Vagina (tissue), 2 donors: ENCODE measurements at places on chromosomes 7 and 10. TPM values are rescaled to one million over a fixed set of nuclear protein-coding genes. Genes with fewer than 3 reads are reported as not detected.
A peak's percentile ranks its signal among the peaks of the same experiment; 100 is the strongest.

HOXA4 gene
- total RNA-seq: 0.98 TPM

TLL2 gene
- total RNA-seq: 0.25 TPM

SERPINE1 gene
- 14.7 TPM for total RNA-seq

TFR2 gene
- total RNA-seq: 0.25 TPM

GRCh38 chr7:130973637-130974036 lies 239.6 kb upstream of the KLF14 start:
- no peak overlapping the region for H3K27ac ChIP-seq
- H3K4me1 ChIP-seq: peaks cover 20% of the 10 kb centered on the region
- DNase-seq: no peak
- no peaks in the 10 kb centered on the region for H3K36me3 ChIP-seq

DNA sequence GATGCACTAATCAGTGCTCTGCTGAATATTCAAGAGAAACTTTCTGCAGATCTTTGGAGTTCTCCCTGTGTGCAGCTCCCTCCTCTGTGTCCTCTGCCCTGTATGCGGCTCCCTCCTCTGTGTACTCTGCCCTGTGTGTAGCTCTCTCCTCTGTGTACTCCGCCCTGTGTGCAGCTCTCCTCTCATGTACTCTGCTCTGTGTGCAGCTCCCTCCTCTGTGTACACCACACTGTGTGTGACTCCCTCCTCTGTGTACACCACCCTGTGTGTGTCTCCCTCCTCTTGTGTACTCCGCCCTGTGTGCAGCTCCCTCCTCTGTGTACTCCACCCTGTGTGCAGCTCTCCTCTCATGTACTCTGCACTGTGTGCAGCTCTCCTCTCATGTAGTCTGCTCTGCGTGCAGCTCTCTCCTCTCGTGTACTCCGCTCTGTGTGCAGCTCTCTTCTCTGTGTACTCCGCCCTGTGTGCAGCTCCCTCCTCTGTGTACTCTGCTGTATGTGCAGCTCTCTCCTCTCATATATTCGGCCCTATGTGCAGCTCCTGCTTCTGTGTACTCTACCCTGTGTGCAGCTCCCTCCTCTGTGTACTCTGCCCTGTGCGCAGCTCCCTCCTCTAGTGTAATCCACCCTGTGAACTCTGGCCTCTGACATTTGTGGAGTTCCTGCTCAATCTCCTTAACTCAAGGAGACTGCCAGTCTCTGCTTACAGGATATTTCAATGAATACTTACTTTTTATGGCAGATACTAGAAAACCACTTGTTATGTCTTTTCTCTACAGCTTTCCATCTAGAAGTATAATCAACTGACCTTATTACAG lies 280.4 kb downstream of the GLRX3 start:
- H3K36me3 ChIP-seq: no peaks in the 10 kb centered on the region
- no peak overlapping the region for H3K4me3 ChIP-seq

DNA sequence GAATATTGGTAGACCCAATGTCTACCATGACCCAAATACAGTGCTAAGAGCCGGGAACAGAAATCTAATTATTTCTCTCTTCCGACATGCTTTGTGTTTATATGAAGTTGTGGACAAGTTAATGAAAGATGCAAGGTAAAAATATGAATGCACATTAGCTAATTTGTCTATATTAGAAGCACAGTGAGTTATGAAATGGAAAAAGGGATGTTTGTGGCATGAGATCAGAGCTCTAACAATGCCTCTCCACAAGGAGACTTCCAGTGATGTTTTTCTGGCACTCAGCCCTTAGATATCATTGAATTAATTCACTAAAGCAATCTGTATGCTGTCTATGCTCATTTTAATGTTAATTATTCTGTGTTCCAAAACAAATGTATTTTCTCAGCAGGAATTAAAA lies 897.2 kb downstream of the CNTNAP2 start:
- H3K27me3 ChIP-seq: no peaks in the 10 kb centered on the region
- H3K4me3 ChIP-seq: no peak overlapping the region
- H3K4me1 ChIP-seq: no peaks in the 10 kb centered on the region
- no peaks in the 10 kb centered on the region for H3K36me3 ChIP-seq
- no peak for DNase-seq
- H3K27ac ChIP-seq: no peak overlapping the region

DNA sequence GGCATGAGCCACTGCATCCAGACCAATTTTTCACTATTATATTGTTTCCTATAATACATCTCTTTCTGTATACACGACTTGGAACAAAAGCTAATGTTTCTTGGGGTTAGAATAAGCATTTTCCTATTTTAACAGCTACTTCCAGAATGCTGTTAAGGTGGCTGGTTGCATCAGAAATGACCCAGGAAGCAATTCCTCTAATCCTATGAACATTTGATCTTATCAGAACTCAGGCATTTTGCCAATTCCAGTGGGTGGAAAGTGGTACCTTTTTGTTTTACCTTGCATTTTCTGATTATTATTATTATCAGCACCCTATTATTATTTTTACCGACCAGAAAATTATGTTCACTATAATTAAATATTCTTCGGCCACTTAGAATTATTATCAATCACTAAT lies 73.3 kb downstream of the NDUFB2 start:
- H3K27me3 ChIP-seq: no peaks in the 10 kb centered on the region
- no peak for DNase-seq
- no peak overlapping the region for H3K27ac ChIP-seq
- H3K36me3 ChIP-seq: no peaks in the 10 kb centered on the region
- no peak overlapping the region for H3K4me3 ChIP-seq

DNA sequence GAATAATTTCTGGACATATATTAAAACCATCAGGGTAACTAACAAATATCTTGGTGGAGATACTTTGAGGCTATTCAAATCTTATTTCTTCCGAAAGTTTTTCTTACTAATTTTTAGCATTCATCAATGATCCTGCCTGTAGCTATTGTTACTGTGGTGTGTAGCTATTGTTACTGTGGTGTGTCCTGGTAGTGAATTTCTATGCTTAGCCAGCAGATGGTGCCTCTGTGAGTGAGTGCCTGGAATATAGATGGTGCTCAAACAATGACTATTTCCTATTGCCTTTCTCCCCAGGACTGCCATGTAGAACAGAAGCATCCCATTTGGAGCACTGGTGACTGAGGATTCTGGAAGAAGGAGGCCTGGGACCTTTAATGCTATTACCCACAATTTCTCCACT lies 245.7 kb downstream of the CCSER2 start:
- no peaks in the 10 kb centered on the region for H3K4me1 ChIP-seq
- H3K27ac ChIP-seq: no peak overlapping the region
- no peak for DNase-seq

DNA sequence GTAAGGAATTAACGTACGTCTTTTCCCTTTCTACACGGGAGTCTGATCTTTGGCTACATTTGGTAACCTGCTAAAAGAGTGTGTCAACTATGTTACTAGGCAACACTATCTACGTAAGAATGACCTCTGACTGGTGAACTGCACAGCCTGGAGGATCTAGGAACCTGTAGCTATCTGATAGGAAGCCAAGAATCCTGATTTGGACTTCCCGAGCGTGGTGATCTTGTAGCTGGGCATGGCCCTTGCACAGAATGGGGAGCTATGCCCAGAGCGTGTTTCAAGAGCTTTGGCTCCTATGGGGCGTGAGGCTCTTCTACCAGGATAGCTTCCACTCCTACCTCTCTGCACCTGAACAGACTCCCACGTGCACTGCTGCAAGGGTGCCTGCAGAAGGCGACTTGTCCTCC lies 157.5 kb downstream of the TAX1BP1 start:
- no peaks in the 10 kb centered on the region for H3K36me3 ChIP-seq
- no peak overlapping the region for H3K4me3 ChIP-seq
- DNase-seq: no peak
- no peaks in the 10 kb centered on the region for H3K27me3 ChIP-seq
- H3K27ac ChIP-seq: no peak overlapping the region

- no peak for DNase-seq
- H3K4me1 ChIP-seq: no peaks in the 10 kb centered on the region
- no peak overlapping the region for H3K4me3 ChIP-seq
- no peaks in the 10 kb centered on the region for H3K27me3 ChIP-seq
Observed at GRCh38 chr7:143055754-143056153, 3.6 kb downstream of the OR6V1 start.

GRCh38 chr7:127473409-127473808 lies 80.9 kb upstream of the ZNF800 start:
- no peak for DNase-seq
- H3K4me1 ChIP-seq: no peaks in the 10 kb centered on the region
- H3K4me3 ChIP-seq: no peak overlapping the region
- no peaks in the 10 kb centered on the region for H3K36me3 ChIP-seq

DNA sequence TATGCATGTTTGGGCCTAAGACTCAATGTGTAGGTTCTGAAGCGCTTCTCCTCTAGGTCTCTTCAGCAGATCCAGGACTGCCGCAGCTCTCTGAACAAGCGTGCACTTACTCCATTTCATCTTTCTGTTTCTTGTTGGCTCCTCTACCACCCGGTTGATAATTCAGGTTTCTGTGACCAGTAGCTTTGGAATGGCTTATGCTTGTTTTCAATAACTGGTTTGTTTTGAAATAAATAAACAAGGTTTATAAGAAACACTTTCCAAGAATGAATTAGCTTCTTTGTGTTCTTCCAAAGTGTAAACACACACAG lies 1.5 kb downstream of the MDFIC start:
- no peak for DNase-seq
- no peaks in the 10 kb centered on the region for H3K36me3 ChIP-seq
- H3K4me1 ChIP-seq: peaks cover 28% of the 10 kb centered on the region
- H3K4me3 ChIP-seq: peak overlapping the region; percentile 90
- no peaks in the 10 kb centered on the region for H3K27me3 ChIP-seq
- peak overlapping the region; percentile 92 for H3K27ac ChIP-seq

DNA sequence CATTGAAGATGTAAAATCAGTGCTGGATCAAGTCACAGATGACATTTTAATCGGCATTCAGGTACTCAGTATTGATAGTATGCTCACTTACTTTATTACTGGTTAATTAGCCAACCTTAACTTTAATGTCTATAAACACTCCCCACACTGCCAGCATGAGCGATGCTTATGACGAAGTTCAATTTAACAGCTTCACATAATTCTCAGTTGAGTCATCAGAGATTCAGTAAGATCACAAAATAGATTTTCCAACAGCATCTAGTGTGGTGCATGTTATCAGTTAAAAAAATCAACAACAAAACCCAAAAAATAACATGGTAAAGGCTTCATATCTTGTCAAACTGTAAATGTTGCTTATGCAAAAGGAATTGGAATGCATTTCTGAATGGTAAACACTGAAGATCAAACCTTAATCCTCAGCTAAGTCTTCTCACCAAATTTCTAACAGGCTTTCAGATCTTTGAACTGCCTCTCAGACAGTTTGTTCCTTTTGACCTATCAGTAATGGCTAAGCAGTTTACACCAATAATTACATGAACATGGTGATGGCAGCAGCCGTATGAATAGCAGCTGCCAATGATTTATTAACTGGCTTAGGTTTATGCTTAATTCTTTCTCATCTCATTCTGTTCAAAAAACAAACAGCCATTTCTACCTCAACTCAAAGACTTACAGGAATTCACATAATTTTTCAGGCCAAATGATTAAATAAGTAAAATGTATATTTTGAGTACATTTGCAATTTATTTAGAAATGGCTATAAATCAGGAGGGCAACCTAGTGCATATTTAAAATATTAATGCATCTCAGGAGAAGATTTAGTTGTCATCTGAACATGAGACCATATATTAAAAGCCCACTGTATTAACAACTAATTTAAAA lies 98.5 kb downstream of the CABCOCO1 start:
- H3K27me3 ChIP-seq: no peaks in the 10 kb centered on the region
- peaks cover 17% of the 10 kb centered on the region for H3K4me1 ChIP-seq
- no peak overlapping the region for H3K27ac ChIP-seq
- no peaks in the 10 kb centered on the region for H3K36me3 ChIP-seq

GRCh38 chr10:35940141-35941041 lies 298.3 kb upstream of the FZD8 start:
- no peak for DNase-seq
- no peak overlapping the region for H3K4me3 ChIP-seq
- H3K4me1 ChIP-seq: no peaks in the 10 kb centered on the region
- H3K36me3 ChIP-seq: no peaks in the 10 kb centered on the region
- H3K27ac ChIP-seq: no peak overlapping the region
